ENCODE measurements at places on chromosomes 7 and 10.

DNA sequence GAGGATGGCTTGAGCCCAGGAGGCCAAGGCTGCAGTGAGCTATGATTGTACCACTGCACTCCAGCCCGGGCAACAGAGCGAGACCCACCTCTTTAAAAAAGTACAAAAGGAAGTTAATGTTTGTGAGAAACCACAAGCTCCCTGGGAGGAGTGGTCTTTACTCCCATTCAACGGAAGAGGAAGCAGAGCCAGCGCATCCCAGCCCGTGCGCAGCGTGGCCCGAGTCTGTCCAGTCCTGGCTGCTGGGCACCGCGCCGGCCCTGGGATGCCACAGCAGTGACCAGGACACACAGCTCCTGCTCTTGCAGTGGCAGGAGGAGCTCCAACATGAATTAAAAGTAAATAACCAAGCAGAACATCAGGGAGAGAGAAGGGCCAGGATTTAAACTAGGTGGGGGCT lies 68.4 kb downstream of the ELFN1 start:
- DNase-seq, result peak; percentile 40

GRCh38 chr7:84256571-84256971 lies 62.0 kb upstream of the SEMA3A start:
- DNase-seq, result no peak

- no peak for DNase-seq
These were observed 31.0 kb downstream of the GET4 start for GRCh38 chr7:907158-907980.

DNA sequence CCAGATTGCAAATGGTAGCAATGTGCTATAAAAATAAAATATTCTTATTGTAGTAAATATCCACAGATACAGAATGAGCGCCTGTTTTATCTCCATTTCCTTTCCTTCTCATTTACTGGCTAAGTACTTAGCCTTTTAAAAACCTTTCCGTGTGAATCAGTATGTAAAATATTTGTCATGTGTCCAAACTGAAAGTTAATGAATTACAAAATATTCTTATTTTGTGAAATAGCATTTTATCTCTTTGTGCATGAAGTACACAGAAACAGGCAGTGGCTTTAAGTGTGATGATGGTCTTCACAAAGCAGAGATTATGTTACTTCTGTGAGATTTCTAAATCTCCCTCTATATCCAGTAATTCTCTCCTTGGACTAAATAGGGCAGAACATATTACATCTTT lies 56.7 kb upstream of the KIAA1217 start:
- DNase-seq, result no peak

GRCh38 chr7:34780546-34780945 lies 122.5 kb downstream of the NPSR1 start:
- DNase-seq, result no peak

DNA sequence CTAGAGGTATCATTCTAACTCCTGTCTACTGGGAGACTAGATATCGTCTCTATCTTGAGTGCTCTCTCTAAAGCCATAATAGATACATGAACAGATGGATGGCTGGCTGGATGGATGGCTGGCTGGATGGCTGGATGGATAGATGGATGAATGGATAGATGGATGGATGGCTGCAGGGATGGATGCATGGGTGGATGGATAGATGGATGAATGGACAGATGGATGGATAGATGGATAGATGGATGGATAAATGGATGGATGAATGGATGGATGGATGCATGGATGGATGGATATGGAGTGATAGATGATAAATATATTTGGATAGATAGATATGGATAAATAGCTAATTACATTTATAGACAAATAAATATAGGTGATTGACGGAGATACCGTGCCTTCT lies 191.2 kb upstream of the KLF6 start:
- DNase-seq, result no peak

GRCh38 chr7:155449008-155449868 lies 8.7 kb upstream of the EN2 start:
- no peak for DNase-seq

DNA sequence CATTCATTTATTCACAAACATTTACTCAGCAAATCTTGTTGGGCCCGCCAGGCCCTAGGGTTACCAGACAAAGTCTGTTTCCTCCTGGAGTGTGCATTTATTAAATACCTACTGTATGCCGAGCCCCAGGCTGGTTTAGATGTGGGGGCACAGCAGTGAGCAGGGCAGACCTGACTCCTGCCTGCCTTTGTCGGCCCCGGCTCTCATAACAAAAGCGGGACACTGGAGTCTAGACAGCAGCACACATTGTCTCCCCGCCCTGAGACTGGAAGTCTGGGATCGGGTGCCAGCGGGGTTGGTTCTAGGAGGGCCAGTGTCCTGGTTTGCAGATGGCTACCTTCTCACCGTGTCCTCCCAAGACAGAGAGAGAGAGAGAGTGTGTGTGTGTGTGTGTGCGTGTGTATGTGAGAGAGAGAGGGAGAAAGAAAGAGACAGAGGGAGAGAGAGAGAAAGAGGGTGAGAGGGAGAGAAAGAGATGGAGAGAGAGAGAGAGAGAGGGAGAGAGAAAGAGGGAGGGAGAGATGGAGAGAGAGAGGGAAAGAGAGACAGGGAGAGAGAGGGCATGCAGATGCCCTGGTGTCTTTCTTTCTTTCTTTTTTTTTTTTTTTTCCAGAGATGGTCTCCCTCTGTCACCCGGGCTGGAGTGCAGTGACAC lies 25.9 kb downstream of the ELFN1 start:
- DNase-seq, result no peak

DNA sequence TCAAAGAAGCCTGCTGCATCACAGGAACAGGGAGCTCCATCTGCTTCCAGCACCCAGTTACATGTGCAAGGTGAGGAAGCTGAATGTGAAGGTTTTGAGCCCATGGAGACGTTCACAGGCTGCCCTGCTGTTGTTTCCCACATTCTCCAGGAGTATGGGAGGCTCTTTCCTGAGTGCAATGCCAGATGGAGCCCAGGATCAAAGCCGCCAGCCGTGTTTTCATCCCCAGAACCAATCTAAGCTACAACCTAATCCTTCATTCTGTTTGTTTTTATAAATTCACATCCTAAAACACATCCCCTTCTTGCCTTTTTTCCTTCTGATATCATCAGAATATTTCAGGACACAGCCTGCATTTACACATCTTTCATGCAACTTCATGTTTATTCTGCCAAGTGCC lies 98.9 kb upstream of the PRR15 start:
- no peak for DNase-seq

DNA sequence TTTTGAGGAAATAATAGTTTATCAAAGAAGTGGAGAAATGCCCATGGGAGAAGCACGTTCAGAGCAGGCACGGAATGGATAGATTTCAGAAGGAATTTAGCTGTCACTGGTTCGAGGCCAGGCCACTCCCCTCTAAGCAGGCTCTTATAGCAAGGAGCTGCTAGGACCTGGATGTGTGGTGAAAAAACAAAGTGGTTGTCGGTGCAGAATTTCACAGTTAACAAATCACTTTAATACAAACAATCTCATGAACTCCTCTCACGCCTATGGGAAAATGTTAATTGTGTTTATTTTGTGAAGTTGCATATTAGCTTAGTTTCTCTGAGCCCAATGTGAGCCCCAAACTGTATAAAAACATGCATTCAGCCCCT lies 176.3 kb downstream of the PKD1L1 start:
- no peak for DNase-seq

DNA sequence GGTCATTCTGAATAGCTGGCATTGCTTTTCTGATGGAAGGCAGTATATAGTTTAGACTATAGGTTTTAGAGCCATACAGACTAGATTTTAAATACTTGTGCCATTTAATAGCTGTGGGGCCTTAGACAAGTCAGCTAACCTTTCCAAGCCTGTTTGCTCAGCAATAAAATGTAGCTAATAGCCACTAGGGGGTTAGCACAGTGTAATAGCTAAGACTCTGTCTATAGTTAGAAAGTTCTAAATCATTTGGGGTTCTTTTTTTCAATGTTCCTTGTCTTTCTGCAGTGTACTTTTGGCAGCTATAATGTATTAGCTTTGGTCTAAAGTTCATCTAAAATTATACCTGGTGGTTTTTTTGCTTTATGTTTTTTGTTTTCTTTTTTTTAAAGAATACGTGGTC lies 7.5 kb upstream of the KIFBP start:
- peak; percentile 66 for DNase-seq

GRCh38 chr7:25287291-25287690 lies 59.0 kb upstream of the NPVF start:
- peak; percentile 4 for DNase-seq

DNA sequence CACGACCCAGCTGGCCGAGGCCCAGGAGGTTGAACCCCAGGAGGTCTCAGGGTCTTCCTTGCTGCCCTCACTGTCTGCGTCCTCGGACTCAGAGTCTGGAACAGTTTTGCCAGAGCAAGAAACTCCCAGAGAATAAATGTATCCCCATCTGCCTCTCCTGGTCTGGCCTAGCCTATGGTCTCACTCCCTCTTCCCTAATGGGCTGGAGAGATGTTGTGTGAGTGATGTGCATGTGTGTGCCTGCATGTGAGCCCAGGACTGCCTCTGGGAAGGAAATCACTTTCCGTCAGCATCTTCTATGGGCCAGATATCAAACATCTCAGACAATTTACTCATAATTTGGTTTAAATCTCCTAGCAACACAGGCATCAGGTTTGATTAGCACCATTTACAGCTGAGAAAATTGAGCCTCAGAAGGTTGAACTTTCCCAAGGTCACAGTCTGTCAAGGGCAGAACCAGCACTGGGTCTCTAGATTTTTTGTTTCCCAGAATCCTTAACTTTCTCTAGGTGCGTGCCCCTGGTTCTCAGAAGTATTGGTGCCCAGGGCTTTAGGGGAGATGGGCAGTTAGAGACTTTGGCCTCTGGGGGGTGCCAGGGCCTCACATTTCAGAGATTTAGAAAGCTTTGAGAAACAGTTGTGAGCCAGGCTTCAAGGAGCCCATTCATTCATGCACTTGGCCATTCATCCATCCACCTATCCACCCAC lies 4.9 kb downstream of the TMEM270 start:
- peak; percentile 85 for DNase-seq

DNA sequence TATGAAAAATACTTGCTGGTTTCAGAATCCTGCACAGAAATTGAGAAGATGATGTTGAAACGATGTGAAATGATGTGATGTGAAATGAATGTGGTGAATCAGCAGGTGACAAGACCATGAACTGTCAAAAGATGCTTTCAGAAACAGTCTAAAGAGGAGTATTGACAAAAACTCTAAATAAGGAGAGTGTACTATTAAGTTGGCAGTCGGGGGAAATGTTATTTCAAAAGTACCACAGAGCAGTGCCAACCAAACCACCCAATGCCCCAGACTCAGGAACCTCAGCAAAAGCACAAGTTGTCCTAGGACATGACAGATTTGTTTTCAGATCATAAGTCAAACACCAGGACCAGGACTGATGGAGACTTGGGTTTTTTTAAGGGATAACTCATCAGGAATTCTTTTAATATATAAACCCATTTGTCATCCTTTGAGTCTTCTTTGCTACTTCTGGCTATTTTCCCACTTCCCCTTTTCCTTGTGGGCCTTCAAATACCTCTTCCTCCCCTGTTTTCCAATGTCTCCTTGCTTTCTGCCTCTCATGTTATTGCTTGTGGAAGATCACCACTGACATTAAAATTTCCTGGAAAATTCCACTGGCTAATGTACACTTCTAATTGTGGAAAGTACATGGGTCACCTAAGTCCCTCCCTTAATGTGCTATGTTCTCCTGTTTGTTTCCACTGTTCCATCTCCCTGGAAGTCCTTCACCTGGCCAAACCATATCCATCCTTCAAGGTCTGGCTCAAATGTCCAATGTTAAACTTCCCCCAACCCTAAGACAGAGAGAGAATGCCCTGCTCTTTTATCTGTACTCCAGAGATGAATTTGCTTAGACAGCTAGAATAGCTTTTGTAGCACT lies 10.2 kb upstream of the PPP1R3C start:
- no peak for DNase-seq

- DNase-seq, result peak; percentile 93
These were observed 11.8 kb downstream of the NT5C2 start for GRCh38 chr10:103181244-103181643.

DNA sequence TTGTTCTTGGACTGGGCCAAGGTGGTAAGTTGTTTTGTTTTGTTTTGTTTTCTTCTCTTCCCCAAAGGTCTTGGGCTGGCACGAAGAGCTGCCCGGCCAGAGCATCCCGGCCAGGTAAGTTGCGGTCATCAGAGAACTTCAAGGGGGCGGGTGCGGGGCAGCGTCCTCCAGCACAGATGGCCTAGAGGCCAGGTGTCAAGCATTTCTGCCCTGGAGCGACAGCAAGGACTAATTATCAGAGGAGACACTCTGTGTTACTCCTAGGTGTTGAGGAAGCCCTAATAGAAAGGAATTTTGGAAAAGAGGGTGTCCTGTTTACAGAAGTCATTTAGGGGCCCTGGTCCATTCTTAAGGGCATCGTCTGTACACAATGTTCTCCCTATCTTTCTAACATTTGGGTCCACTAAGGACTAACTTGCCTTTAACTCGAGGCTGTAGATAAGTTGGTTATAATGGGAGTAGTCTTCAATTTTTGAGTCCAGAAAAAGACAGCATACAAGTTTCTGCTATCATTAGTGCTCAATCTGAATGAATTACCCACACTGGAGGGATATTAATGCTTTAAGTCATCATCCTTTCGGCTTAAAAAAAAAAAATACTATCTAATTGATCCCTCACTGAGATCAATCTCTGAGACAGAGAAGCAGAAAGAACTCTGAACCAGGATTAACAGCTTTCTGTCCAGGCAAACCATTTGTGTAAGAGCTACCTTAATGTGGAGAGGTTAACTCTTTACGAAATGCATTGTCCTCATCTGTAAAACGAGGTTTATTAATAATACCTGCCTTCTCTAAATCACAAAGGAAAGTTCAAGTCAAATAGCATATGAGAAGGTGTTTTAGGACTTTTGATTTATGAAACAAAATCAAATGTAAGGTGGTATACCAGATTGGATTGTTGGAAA lies 1.5 kb downstream of the ITGB8 start:
- DNase-seq, result no peak

DNA sequence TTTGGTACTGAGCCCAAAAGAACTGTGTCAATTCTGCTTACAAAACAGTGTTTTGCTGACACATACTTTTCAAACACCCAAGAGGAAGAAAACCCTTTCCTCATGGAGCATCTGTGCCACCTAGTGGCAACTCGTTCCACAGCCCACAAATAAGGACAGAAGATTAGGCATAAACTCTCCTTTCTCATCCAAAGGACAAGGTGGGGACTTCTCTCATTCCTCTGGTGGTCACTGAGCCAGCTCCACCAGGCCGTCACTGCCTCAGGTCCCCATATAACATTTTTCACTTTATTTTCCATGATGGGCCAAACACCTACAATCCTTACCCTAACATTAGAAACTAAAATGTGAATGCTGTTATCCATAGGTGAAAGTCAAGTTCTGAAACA lies 76.9 kb downstream of the RNF216 start:
- peak; percentile 89 for DNase-seq

DNA sequence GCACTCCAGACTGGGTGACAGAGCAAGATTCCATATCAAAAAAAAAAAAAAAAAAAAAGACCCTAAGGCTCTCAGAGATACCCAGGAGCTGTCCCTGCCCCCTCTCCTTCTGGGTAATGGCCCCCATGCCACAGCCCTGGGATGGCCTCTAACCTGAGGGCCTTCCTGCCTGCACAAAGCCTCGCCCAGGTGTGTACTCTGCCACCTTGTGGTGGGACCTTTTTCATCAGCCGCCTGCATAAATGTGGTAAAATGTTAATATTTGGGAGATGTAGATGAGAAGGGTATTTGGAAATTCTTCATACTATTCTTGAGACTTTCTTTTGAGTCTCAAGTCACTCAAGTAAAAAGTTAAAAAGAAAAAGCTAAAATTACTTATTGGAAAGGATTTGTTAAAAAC lies 46.3 kb upstream of the RNF216 start:
- peak; percentile 55 for DNase-seq

All from hematopoietic multipotent progenitor cell treated with erythropoietin and hydrocortisone succinate and interleukin-3 and kit ligand, for 4 days (in vitro differentiated cells).